LNCaP clone FGC (cell line): ENCODE measurements at places on chromosomes 1 and 21.

DNA sequence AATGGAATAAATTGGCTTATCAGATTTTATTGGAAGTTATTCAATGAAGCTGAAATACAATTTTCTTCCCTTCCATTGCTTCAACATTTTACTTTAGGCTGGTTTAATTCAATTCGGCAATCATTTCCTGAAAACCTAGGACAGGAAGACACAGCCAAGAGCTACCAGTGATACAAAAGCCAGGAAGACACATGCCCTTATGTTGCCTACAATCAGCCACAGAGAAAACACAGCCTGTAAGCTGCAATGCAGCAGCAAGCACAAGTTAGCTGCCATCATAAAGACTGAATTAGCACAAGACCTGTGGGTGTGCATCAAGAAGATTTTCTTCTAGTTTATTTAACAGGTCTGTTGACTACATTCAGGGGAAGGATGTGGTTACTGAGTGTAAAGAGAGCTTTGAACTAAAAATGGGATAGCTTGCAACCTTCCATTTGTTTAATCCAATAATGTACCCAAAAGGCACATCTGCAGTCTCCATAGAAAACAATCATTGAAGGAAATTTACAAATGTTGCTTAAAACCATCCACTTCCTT is 193.8 kb downstream of the KCNH1 start:
- no peak for DNase-seq

DNA sequence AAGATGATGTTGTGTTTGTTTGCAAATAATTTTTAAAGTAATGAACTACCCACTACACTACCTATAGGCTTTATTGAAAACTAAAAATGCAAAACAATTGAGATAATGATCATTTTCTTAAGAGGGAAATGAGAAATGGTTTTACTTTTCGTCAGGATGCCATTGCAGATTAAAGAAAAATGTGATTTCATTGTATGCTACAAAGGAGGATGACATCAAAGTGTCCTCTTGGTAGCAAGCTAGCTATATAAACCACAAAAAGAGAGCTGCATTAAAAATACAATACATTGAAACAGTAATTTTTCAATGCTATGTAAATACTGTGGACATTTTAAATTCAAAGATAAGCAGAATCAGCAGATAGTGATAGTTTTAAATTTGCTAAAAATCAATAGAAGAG is 87.5 kb upstream of the DPYD start:
- DNase-seq, result no peak

- no peak for DNase-seq
Observed at GRCh38 chr1:161032409-161032808, 6.4 kb downstream of the TSTD1 start.

DNA sequence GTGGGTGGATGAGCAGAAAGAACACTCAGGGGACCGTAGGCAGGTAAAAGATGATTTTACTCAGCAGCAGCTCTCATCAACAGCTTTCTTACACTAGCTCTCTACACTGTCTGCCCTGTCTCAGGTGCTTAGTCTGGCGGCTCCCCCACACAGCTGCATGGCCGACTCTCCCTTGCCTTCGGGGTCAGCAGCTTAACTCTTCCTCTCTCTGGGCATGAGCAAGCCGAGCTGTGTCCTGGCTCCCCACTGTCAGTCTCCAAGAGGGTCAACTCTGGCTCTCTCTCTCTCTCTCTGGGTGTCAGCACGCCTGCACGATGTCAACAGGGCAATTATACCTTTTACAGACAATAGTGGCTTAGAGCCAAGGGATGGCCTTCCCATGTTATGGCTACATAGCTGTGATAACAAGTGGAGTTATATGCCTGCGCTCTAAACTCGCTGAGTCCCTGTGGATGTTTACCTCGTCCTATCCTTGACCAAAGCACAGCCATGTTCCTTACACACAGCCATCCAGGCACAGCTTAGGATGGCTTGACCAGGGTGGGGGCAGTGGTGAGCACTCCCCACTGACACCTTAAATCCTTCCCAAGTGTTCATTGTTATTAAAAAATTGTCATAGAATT is 3.1 kb upstream of the BCL10 start:
- no peak for DNase-seq
